CD4-positive, alpha-beta T cell treated with Interferon gamma for 1 hour (primary cell): ENCODE measurements at places on chromosomes 11 and 22.

- no peak for DNase-seq
These were observed 195.1 kb upstream of the CADM1 start for GRCh38 chr11:115699326-115699725.

DNA sequence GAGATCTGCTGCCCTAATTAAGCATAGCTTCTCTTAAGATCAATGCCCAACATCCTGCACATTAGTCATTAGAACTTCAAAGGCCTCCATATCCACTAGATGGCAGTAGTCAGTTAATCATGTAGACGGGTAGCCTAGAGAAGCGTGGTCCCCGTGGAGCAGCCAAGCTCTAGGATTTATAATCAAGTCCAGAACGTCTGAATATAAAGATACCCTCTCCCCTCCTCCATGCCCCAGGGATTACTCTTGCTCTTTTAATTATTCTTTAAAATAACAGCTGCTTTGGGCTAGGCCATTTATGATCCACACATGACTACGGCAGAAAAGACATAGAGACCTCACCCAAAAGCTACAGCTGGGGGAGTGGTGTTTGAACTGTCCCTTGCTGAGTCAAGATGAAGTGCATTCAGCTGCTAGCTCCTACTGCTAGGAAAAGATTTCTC lies 327.6 kb upstream of the PLET1 start:
- peak; percentile 33 for DNase-seq

DNA sequence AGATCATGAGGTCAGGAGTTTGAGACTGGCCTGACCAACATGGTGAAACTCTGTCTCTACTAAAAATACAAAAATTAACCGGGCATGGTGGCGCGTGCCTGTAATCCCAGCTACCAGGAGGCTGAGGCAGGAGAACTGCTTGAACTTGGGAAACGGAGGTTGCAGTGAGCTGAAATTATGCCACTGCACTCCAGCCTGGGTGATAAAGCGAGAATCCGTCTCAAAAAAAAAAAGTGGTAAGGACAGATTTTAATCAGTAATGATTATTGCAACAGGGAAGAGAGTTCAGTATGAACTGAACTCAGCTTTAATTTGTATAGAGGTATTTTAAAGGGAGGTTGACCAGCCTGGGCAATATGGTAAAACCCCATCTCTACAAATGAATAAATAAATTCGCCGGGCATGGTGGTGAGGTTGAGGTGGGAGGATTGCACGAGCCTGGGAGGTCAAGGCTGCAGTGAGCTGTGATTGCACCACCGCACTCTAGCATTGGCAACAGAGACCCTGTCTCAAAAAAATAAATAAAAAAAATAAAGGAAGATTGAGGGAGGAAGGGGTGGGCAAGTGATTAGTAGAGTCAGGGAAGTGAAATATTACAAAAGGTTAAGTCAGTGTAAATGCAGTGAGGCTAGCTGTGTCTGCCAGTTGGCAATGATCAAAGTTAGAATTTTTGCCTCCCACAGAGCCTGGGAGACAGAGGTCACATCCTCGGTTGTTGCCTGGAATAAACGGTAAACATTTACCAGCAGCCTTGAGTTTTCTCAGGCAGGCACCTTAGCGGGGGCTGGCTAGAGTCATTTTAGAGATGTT lies 2.6 kb upstream of the MCM5 start:
- no peak for DNase-seq

GRCh38 chr11:112253605-112254242 lies 6.9 kb downstream of the PLET1 start:
- no peak for DNase-seq

- no peak for DNase-seq
These were observed 1.6 kb downstream of the LGALS12 start for GRCh38 chr11:63507511-63507910.

- DNase-seq = no peak
These were observed 281.0 kb upstream of the CTSC start for GRCh38 chr11:88618327-88619070.

GRCh38 chr11:64059339-64060140 lies 23.8 kb downstream of the FLRT1 start:
- no peak for DNase-seq

DNA sequence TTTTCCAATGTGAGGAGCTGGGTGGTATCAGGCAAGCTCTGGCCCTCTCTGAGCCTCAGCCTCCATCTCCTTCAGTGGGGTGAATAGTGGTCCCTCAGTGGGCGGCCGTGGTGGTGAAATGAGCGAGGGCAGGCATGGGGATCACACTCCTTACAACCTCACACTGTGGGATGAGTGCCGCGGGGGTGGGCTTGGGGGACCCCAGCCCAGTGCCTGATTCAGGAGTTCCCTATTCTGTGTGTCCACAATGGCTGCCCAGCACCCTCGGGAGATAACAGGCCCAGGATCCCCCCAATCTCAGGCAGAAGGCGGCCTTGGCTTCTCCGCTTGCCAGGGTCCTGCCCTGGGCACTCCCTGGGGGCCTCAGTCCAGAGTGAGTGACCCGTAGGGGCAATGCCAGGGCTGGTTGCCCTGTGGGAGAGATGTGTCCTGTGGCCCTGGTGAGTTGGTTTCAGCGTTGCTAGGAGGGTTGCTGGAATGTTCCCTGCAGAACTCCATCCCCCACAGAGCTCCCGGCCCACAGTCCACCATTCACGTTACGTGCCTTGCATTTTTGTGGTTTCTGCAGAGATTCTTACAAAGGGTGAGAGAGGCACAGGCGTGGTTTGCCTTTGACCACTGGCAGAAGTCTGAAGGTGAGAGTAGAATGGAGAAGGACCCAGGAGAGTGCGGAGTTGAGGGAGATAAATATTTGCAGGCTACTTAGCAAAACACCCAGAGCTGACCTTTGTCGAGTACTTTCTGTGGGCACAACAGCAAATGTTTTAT lies 2.9 kb downstream of the ALDH3B1 start:
- no peak for DNase-seq
